Activated naive CD8-positive, alpha-beta T cell treated with anti-CD3 and anti-CD28 coated beads for 36 hours (primary cell): ENCODE measurements at places on chromosomes 6 and 20. TPM values are rescaled to one million over a fixed set of nuclear protein-coding genes. Genes with fewer than 3 reads are reported as not detected.

DNA sequence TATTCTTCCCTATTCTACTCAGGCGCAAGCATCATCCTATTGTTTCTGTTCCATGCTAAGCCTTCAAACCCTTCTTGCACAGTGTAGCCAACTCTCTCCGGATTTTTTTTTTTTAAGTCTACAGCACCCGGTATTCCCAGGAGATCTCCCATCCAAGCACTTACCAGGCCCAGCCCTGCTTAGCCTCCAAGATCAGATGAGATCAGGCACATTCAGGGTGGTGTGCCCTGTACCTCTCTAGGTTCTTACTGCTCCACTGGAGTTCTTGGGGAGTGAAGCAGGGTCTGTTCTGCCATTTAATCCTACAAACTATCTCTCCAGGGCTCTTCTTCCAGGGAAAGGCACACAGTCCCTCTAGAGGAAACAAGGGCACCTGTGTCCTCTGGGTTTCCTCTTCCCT lies 14.9 kb upstream of the NUP153 start:
- H3K27ac ChIP-seq = no peak overlapping the region
- no peak for DNase-seq
- H3K4me3 ChIP-seq = no peak overlapping the region

GRCh38 chr6:77650098-77650663 lies 2.7 kb upstream of the MEI4 start:
- no peaks in the 10 kb centered on the region for H3K4me1 ChIP-seq
- H3K4me3 ChIP-seq = peak overlapping the region; percentile 25
- H3K27ac ChIP-seq = no peak overlapping the region
- H3K36me3 ChIP-seq = no peaks in the 10 kb centered on the region
- DNase-seq = peak; percentile 34

DNA sequence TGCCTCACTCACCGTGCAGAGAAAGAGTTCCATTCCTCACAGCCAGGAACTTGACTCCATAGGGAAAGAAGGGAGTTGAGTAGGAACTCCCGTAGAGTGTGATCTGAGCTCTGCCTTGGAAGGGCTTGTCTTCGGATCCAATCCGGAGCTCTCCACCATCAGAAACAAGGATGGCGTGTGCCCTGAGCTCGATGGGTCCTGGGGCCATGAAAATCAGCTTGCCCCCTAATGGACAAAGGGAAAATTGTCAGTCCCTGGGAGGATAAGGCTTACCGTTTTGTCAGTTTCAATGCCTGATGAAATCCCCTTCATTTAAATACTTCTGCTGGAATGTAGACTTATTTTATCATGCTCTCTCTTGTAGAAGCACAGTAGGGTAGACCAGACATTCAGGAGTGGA lies 153.3 kb downstream of the PKHD1 start:
- H3K27ac ChIP-seq = no peak overlapping the region
- no peaks in the 10 kb centered on the region for H3K36me3 ChIP-seq
- no peaks in the 10 kb centered on the region for H3K27me3 ChIP-seq
- no peak overlapping the region for H3K4me3 ChIP-seq
- no peak for DNase-seq

GRCh38 chr20:64229507-64230061 lies 26.0 kb upstream of the PCMTD2 start:
- peaks cover 12% of the 10 kb centered on the region for H3K4me1 ChIP-seq
- no peaks in the 10 kb centered on the region for H3K27me3 ChIP-seq
- H3K36me3 ChIP-seq = no peaks in the 10 kb centered on the region

DNA sequence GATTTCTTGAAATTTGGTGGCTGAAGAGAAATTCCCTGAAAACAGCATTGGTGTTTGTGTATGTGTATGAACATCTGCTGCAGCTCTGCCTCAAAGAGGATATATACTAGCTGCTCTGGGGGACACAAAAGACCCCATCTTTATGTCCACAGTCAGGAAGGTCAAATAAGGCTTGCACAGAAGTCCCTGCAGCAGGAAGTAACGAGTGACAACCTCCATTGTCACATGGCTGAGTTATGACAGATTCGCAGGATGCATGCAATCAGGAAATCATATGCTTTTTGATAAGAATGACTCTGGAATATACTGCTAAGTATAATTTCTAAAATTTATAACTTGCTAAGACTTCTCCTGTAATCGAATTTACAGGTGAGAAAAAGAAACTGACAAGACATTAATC lies 225.9 kb upstream of the CST7 start:
- H3K36me3 ChIP-seq = no peaks in the 10 kb centered on the region
- no peak overlapping the region for H3K4me3 ChIP-seq
- DNase-seq = no peak
- H3K27ac ChIP-seq = no peak overlapping the region
- H3K4me1 ChIP-seq = no peaks in the 10 kb centered on the region

DNA sequence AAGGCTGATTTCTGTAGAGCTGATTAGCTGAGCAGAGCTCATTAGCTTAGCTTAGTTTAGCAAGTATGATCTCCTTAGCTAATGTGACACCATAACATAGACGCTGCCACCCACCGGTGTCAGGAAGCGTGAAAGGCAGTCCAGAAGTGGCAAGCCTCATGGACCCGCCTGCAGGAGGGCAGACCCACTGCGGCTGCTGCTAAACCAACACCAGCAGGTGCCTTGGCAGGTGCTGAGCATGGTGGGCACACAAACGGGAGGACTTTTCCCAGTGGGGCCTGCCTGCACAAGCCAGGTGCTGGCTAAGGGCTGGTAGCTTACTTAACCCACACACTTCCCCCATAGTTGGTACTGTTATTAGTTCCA lies 22.7 kb downstream of the ZDHHC14 start:
- no peak overlapping the region for H3K4me3 ChIP-seq
- no peak overlapping the region for H3K27ac ChIP-seq
- no peak for DNase-seq
- H3K4me1 ChIP-seq = no peaks in the 10 kb centered on the region
- H3K36me3 ChIP-seq = peaks cover 2% of the 10 kb centered on the region

DNA sequence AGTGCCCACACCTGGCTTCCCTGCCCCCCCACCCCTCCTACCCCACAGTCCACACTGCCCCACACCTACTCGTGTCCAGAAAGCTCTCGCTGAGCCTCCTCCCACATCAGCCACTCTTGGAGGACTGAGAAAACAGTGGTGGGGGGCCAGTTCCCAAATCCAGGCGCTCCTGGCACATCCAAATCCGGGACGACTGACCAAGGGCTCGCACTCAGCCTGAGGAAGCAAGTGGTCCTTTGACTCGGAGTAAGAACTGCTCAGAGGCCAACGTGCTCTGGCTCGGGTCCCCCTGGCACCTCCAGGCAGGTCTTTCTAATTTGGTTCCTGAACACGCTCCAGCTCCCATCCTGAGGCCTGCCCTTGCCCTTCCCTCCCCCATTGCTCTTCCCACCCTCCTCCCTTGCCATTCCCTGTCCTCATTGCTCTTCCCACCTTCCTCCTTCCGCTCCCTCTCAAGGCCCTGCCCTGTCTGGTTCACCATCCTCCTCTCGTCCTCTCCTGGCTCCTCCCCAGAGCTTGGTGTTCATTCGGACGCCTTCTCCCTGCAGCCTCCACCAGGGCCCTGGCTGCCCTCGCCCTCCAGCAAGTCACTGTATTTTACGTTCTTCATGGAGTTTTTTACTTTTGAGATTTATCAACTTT lies 83.6 kb downstream of the THBS2 start:
- H3K4me3 ChIP-seq = no peak overlapping the region
- DNase-seq = no peak
- no peaks in the 10 kb centered on the region for H3K4me1 ChIP-seq
- no peaks in the 10 kb centered on the region for H3K27me3 ChIP-seq
- no peak overlapping the region for H3K27ac ChIP-seq
- H3K36me3 ChIP-seq = no peaks in the 10 kb centered on the region

GRCh38 chr6:14550822-14551221 lies 433.2 kb downstream of the CD83 start:
- H3K4me1 ChIP-seq = no peaks in the 10 kb centered on the region
- H3K27ac ChIP-seq = no peak overlapping the region
- no peak overlapping the region for H3K4me3 ChIP-seq
- DNase-seq = no peak
- H3K36me3 ChIP-seq = no peaks in the 10 kb centered on the region

DNA sequence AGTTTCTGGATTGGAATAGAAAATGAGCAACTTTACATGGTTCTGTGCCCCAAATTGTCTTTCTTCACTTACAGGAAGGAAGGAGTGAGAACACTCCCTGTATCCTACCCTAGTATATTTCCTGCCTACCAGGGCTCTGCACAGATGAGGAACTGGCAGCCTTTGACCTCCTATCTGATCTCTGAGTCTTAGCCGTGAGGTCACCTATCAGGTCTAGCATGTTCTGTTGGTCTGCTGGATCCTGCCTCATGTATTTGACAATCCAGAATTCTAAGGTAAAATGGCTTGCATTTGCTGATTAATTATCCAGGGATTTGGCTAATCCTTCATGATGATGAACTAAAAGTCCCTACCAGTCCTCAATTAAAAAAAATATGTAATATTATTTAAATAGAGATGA lies 35.0 kb upstream of the TRAM2 start:
- no peak overlapping the region for H3K27ac ChIP-seq
- no peaks in the 10 kb centered on the region for H3K36me3 ChIP-seq
- H3K4me3 ChIP-seq = no peak overlapping the region
- peaks cover 6% of the 10 kb centered on the region for H3K4me1 ChIP-seq

DNA sequence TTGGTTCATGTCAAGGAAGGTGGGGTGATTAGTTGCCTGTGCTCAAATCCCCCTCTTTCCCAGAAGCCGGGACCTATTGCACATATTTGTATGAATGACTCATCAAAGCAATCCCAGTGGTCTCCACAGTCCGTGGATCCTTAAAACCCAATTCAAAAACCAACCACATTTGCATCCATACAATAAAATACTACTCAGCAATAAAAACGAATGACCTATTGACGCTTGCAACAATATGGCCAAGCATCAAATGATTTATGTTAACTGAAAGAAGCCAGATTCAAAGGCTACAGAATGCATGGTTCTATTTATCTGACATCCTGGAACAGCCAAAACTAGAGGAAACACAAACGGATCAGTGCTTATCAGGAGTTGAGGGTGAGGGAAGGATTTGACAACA lies 275.4 kb downstream of the PTPRT start:
- no peak for DNase-seq
- no peaks in the 10 kb centered on the region for H3K36me3 ChIP-seq
- H3K27me3 ChIP-seq = no peaks in the 10 kb centered on the region
- no peaks in the 10 kb centered on the region for H3K4me1 ChIP-seq

GRCh38 chr6:54802775-54803634 lies 43.6 kb upstream of the FAM83B start:
- H3K27me3 ChIP-seq = no peaks in the 10 kb centered on the region
- H3K36me3 ChIP-seq = no peaks in the 10 kb centered on the region
- DNase-seq = no peak

DNA sequence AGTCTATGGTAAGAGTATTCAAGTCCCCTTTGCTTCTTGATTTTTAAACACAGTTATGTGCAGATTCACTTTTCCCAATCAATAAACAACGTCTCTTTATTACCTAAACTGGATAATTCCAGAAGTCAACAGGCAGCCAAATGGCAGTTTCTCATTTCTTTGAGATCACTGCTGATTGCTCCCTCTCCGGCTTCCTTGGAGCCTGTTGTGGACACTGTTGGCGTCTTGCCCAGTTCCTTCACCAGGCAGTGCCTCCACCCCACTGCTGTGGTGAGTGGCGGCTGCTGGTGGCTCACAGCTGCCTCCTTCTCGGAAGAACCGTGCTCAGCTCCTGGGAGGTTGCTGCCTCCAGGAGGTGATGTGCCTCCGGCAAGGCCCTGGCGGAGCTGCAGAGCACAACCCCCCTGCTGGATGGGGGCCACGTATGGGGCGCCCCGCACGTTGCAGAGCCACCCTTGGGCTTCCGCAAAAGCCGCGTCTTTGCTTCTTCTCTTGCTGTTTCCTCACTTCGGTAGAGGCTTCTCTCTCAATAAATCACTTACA lies 105.1 kb upstream of the CNKSR3 start:
- peaks cover 11% of the 10 kb centered on the region for H3K4me1 ChIP-seq
- no peak overlapping the region for H3K27ac ChIP-seq
- no peaks in the 10 kb centered on the region for H3K36me3 ChIP-seq
- H3K4me3 ChIP-seq = no peak overlapping the region
- DNase-seq = no peak

DNA sequence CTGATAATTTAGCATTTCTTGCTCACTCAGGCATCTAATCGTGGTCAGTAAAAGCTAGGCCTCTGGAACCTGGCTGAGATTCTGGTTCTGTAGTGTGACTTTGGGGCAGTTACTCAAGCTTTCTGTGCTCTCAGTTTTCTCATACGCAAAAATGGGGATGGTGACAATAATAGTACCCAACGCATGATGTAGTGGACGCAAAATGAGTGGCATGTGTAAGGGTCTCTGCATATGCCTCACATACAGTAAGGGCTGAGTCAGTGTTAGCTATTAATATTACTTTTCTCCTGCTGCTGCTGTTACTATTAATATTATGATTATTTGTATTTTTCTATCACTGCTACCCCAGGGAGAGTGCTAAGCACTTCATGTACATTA lies 686 bp downstream of the GINS1 start:
- H3K36me3 ChIP-seq = peaks cover 10% of the 10 kb centered on the region
- H3K4me3 ChIP-seq = peak overlapping the region; percentile 91
- DNase-seq = no peak
- H3K4me1 ChIP-seq = peaks cover 16% of the 10 kb centered on the region

DNA sequence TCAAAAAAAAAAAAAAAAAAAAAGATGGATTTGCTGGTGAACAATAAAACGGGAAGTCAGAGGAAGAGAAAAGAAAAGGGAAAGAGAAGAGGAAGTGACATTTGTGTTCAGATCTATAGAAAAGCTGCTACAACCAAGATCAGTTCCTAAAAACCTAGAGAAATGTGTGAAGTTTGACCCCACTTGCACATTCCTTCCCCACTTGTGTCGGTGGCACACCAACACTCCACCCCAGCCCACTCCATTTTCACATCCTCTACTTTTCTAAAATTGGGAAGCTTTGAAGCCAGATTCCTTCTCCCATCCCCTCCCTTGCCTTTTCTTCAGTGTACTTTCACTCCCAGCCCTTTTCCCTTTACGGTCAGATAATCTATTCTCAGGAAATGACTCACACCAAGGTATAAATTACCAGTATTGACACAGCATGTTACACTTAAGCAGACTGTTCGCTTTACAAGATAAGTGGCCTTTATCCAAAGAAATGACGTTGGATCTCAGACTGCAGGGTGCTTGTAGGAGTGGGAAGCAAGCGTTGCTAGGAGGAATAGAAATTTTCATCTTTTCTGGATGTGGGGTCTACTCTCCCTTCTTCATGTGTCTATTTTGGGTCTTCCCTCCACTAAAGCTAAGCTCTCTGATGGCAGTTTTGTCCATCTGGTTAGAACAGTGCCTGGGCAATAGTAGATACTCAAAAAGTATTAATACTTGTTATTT lies 92.5 kb upstream of the ADGRF1 start:
- DNase-seq = no peak
- H3K4me3 ChIP-seq = no peak overlapping the region
- H3K4me1 ChIP-seq = peaks cover 6% of the 10 kb centered on the region

The TMEM200A gene
- not detected for total RNA-seq

The SOBP gene
- total RNA-seq = 0.70 TPM

The PGBD1 gene
- total RNA-seq = 3.8 TPM

The FAM209B gene
- total RNA-seq = 0.60 TPM

The SEL1L2 gene
- total RNA-seq = not detected
